ENCODE measurements at places on chromosomes 7 and 10.

DNA sequence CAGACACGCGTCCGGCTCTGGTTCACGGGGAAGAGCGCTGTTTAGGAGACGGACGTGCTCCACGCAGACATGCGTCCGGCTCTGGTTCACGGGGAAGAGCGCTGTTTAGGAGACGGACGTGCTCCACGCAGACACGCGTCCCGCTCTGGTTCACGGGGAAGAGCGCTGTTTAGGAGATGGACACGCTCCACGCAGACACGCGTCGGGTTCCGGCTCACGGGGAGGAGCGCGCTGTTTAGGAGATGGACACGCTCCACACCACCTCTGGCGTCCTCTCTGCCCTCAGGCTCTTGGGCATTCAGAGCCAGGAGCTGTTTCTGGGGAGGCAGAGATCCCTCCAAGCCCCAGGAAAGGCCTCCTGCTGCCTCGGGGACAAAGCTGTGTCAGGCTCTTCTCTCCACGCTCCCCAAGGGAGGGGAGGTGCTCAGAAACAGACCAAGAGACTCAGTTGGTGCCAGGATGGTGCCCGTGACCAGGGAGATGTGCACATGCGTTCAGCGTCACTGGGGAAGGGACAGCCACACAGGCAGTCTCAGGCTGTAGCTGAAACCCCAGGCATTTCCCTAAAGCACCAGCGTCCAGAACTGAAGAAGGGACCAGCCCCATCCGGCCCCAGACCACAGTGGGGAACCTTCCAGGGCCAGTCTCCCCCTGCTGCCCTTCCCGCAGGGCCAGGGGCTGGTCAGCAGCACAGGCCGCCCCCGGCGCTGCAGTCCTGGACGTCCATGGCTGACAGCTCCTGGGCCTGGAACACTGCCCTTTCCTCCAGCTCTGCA is 175.6 kb downstream of the ELFN1 start:
- DNase-seq = no peak

- no peak for DNase-seq
Measured at GRCh38 chr7:100396421-100396982, 23.2 kb downstream of the PILRA start.

GRCh38 chr10:79066411-79067240 is 2.1 kb upstream of the ZMIZ1 start:
- DNase-seq = no peak

- no peak for DNase-seq
Measured at GRCh38 chr7:132619967-132620366, 43.7 kb upstream of the PLXNA4 start.

GRCh38 chr10:43921478-43921877 is 272.8 kb upstream of the ZNF32 start:
- DNase-seq = no peak

DNA sequence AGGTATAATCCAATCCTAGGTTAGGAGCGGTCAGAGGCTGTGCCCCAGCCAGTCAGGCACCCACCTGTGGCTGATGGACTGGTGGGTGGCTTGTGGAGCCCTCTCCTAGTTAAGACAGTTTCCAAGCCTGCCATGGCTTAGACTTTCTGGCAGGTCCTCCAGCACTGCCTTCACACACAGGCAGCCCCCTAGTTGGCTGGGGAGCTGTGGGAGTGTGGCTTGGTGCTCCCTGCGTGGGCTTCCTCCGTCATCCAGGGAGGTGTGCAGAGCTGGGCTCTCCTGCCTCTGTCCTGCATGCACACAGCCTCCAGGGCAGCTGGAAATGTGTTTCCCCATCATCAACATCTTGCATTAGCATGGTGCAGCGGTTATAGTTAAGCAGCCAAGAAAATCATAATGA is 84.3 kb upstream of the RHEB start:
- no peak for DNase-seq

All from NCI-H2029 (cell line).